SJSA1 (cell line): ENCODE measurements at places on chromosomes 5 and 9.

DNA sequence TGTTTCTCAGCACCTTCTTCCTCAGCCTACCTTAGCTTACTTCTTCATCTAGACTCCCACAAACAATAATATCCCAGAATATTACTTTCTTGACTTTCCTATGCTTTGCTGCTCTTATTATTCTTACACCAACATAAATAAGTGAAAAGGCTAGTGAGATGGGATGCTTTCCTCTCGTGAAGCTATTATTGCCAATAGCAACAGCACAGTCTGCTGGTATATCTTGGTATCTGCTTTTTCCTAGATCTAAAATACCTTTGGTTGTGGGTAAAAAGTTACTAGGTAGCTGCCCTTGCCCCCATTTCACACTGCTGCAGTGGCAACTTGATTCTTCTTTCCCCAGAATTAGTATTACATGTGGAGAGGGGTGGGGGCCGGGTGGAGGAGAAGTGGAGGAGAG is 26.1 kb upstream of the GLIPR2 start:
- no peak for DNase-seq

DNA sequence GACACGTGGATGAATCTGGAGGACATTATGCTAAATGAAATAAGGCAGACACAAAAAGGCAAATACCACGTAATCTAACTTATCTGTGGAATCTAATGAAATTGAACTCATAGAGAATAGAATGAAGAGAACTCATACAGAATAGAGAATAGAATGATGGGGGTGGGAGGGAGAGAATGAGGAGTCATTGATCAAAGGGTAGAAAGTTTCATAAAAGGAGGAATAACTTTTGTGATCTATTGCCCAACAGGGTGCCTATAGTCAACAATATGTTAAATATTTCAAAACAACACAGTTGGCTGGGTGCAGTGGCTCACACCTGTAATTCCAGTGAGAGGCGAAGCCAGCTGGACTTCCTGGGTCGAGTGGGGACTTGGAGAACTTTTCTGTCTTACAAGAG is 54.9 kb upstream of the ZNF169 start:
- no peak for DNase-seq

DNA sequence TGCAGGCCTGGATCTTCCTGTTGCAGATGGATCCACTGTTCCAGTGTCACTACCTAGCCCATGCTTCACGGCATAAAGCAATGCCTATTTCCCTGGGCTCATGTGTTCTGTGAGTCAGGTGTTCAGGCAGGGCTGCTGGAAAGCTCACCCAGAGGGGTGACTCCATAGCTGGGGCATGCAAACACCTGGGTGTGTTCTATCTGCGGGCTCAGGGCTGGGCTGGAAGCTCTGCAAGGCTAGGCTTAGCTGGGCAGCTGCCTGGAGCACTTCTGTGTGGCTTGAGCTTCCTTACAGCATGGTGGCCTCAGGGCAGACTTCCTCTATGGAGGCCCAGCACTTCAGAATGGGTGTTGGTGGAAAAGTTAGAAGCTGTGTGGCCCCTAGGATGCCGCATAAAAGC is 139.9 kb downstream of the GADD45G start:
- DNase-seq, result no peak

GRCh38 chr9:83432104-83432627 is 106.0 kb downstream of the FRMD3 start:
- DNase-seq, result peak; percentile 96

DNA sequence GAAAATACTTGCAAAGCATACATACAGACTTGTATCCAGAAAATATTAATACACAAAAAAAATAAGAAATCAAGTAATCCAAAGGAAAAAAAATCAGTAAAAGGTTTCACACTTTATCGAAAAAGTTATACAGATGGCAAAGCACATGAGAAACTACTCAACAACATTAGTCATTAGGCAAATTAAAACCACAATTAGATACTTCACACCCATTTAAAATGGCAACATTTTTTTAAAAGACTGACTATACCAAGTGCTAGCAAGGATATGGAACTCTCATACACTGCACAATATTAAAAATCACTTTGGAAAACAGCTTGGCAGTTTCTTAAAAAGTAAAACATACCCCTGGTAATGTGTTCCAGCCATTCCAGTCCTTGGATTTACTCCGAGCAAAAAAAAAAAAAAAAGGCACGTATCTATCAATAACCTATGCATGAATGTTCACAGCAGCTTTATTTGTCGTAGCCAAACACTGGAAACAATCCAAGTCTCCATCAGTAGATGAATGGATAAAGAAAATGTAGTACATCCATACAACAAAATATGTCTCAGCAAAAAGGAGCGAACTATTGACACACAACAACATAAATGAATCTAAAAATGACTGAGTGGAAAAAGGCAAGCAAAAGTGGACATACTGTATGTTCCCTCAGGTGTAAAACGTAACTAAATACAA is 66.0 kb downstream of the GNAQ start:
- no peak for DNase-seq

- no peak for DNase-seq
Measured at GRCh38 chr5:164824671-164825070, 1319.3 kb downstream of the MAT2B start.

DNA sequence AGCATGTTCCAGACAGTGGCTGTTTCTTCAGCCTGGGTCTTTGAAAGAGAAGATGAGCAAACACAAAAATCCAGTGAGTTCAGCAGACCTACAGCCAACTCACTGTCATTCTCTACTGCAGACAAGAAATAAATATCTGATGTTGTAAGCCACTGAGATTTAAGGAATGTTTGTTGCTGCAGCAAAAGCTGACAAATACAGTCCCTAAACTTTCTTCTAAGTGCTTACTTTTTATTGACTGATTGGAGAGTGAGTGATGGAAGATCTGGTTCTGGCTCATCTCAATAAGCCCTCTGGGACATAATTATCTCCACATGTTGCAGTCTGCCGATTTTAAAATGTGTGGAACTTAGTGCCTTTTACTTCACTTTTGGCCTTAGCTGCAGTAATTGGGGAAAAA is 69.9 kb upstream of the LMNB1 start:
- no peak for DNase-seq

GRCh38 chr9:91391412-91391811 is 29.7 kb upstream of the AUH start:
- no peak for DNase-seq

- DNase-seq, result no peak
Measured at GRCh38 chr5:103217101-103217500, 41.5 kb upstream of the MACIR start.

DNA sequence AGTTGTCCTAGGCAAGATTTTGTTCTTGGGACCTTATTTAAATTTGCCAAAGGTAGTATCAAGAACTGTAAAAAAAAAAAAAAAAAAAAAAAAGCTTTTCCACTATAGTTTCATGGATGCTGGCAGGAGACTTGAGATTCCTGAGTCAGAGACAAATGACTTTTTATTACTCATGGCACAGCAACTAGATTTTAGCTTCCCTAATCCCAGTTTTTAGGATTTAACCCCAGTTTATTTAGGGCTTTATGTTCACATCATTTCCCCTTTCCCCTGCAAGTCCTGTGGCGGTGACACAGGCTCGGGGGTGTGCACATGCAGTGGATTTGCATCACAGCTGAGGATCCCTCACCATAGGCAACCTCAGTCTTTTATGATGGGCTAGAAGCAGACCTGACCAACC is 144.9 kb downstream of the GOLPH3 start:
- DNase-seq, result no peak

GRCh38 chr9:71793386-71794105 is 25.2 kb upstream of the CEMIP2 start:
- DNase-seq, result peak; percentile 42

GRCh38 chr9:131420980-131421624 is 27.2 kb downstream of the PRRC2B start:
- DNase-seq, result no peak

GRCh38 chr5:97127727-97128126 is 14.7 kb downstream of the LIX1 start:
- no peak for DNase-seq

DNA sequence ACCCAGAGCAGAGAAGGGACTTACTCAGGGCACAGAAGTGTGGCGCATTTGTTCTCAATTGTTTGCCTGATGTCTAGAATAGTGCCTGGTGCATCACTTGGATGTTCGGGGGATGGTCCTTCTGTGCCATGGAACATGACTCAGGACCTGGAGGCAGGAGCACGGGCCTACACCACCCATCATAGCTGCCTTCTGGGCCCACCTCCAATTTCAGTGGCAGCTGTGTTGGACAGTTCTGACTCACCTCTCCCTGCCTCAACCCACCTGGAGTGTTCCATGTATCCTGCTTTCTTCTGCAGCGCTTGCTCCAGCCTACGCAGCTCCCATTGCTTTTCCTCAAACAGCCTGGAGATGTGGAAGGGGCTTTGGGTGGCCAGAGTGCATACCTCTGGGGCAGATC is 12.5 kb upstream of the CXCL14 start:
- no peak for DNase-seq

DNA sequence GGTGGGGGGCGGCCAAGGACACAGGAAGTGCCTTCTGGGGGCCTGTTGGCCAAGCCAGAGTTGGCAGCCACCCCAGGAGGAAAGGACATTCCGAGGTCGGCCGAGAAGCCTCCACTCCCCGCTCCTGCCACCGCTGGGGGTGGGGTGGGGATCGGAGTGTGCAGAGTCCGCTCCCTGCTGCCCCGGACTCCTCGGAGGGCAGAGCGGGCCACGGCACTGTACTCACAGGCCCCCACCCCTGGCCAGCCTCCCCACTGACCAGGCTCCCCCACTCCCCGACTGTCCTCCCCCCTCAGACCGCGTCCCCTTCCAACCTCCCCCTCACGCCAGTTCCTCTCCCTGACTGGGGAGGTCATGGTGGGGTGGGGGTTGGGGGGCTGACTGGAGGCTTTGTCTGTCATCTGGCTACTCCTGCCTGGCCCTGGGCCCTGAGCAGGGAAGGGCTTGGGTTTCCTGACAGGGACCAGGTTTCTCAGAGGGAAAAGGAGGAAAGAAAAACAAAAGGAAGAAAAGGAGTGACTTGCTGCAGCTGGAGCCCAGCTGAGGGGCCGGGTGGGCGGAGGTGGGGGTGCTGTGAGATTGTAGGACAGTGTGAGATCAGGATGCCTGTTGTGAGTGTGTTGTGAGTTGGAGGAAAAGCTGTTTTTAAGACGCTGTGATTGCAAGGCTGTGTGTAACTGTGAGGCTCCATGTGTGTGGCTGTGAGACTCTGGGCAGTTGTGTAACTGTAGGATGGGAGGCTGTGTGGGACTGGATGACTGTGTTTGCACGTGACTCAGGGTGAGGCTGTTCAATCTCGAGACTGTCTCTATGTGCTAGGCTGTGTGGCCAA is 29.7 kb downstream of the CNTFR start:
- DNase-seq, result no peak

DNA sequence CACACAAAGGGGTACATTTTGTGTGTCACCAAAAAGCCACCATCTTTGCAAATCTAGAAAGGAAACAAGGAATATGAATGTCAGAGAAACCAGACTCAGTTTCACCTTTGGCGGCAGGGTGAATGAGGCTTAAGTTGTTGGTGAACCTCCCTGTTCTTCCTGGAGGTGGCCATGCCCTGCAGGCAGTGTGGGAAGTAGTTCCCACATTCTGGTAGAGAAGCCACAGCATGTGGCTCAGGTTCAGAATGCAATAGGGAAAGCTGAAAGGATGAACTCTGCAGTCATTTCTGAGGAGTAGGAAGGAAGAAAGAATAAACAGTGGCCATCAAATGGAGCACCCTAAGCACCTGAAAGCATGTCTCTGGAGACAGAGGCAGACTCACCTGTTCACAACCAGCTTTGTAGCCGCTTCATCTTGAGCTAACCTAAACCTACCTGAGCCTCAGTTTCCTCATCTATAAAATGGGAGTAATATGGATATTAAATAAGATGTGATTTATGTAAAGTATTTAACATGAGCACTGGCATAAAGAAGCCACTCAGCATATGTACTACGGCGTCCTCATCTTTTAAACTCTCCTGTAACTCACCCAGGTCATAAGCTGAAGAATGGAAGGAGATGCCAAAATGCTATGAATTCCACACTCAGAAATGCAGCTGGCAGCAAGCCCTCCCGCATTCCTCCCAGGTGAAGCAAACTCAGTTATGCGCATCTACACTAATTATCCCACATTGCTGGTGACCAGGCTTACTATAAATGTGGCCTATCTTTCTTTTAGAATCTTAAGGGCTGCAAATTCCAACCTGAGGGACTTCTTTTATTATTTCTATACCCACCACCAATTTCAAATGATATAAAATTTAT is 86.0 kb downstream of the ZNF608 start:
- DNase-seq, result peak; percentile 88

DNA sequence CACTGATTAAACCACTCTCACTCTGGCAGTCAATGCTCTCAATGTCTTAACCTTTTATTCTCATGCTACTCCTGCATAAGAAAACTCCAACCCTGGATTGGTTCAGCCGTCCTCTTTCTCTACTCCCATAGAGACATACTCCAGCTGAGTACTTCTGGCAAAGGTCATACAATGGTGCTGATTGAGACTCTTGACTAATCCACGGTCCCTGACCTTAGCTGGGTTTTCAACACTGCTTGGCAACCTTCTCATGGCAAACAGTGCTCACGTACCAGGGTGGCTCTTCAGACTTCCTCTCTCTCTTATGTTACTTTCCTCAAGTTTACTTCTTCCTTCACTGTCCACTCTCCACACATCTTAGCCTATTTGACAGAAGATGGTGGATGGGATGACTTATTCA is 347.6 kb downstream of the RAB3C start:
- no peak for DNase-seq

- DNase-seq, result no peak
Measured at GRCh38 chr5:149979896-149980295, 19.3 kb downstream of the SLC26A2 start.

- no peak for DNase-seq
Measured at GRCh38 chr5:25255128-25255527, 610.4 kb upstream of the CDH10 start.

DNA sequence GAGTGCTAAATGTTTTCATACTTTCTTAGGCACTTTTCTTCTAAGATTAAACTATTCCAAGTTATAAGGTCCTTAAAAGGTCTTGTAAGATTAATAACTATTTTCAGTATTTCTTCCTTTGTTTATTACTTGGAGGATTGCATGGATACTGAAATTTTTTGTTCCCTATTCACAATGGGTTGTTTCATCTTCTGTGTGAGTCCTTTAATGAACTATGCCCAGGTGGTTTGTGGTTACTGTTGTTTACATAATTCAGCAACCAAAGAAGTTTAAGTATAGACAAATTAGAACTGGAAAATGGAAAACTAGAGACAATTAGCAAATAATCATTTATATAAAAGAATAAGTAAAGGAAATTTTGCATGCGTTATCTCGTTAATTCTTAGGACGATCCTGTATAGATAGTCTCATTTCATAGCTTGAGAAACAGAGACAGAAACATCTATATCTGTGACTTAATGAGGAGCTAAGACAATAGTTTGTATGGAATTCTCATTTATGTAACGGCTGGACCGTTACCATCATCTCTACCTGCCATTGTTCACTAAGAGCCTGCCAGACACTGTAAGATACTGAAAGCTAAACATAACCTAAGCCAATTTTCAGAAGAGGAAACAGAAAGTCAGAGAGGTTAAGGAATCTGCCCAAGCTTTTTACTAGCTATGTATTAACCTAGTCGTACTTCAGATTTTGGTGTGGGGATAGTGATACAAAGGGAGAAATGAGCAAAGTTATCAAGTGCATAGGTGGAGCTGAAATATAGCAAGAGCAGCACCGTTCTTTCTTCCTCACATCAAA is 148.2 kb downstream of the PAM start:
- no peak for DNase-seq
